ENCODE measurements at places on chromosomes 16 and 17.

- no peak for DNase-seq
Measured at GRCh38 chr17:3946711-3947235, 17.5 kb downstream of the ATP2A3 start.

DNA sequence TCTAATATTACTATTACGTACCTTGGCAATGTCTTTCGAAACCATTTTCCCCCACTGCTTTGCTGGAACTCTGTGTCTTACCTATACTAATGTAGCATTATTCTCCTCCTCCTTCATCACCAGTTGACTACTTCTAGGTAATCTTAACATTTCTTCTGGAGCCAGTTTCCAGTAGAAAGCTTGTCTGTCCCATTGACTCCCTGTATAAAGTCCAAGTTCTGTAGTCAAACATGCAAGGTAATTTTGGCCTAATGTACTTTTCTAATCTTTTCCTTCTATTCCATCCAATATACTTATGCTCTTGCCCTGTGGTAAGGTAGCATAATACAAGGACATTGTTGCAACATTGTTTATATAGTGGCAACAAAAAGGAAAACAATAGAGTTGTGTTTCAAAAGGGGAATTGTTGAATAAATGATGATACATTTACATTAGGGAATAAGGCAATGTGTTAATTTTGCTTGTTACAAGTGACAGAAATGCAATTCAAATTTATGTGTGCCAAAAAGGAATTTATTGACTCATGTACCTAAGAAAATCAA, 27.9 kb downstream of the OMG start:
- no peak for DNase-seq

DNA sequence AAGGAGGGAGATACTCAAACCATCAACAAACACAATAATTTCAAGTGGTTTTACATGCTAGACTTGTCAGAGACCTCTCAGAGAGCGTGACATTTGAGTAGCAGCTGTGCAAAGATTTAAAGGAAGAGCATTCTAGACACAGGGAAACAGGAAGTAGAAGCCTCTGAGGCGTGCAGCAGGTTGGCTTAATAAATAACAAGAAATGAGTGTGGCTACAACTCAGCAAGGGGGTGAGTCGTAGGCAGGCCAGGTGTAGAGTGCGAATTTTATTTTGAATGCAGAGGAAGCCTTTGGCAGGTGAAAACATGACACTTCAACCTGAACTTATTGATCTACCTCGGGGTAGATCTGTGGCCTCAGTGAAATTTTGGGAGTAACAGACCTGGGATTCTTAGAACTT, 73.2 kb upstream of the MRTFB start:
- peak; percentile 7 for DNase-seq

- no peak for DNase-seq
Measured at GRCh38 chr16:65967376-65967775, 399.1 kb upstream of the CDH5 start.

DNA sequence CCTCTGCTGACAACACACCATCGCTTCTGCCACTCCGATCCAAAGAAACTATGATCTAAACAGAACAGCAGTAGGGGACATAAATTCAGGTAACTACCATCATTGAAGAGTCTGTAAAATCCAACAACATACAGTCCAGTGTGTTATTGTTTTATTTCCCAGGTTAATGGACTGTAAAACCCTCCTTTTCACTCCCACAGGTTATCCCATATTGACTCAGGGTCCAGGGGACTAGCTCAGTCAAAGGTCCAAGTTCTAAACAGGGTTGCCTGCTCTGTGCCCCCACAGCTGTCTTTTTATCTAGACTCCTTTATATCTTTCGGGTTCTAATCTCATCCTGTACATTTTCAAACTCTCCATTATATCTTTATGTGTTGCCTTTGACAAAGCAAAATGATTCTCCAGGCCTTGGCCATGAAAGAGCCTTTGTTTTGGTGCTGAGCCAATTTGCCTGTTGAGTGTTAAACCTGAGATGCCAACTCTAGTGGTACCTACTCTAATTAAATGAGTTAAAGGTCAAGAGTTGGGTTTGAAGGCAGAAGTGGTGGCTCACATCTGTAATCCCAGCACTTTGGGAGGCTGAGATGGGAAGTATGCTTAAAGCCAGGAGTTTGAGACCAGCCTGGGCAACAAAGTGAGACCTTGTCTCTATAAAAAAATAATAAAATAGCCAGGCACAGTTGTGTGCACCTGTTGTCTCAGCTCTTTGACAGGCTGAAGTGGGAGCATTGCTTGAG, 80.5 kb downstream of the SNX11 start:
- DNase-seq: no peak

DNA sequence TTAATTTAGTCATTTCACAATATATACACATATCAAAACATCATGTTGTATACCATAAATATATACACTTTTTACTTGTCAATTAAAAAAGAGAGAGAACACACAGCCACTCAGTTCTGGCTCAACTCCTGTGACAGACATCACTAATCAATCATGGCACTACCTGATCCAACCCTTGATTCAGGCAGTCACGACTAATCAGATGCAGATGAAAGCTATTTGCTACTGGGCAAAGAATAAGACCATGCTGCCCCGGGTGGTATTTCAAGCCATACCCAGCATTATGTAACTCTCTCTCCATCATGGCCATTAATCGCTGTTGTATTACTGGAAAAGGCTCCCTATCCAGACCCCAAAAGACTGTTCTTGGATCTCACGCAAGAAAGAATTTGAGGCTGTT, 345.7 kb downstream of the HAPSTR1 start:
- DNase-seq: no peak

DNA sequence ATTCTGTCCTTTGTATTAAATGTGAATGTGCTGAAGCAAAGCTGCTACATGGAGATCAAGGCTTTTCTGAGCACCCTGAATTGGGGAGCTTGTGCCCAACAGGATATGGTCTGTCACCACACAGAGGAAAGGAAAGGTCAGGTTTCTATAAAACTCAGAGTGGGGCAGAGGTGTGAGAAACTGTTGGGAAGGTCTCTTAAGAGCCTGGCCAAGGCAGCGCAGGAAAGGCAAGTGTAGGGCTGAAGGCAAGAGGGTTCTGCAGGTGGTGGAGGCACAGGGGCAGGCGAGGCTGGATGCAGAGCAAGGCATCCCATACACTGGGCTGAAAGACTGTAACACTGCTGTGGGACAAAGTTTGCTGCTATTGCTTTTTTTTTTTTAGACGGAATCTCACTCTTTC, 8.1 kb downstream of the COX6A2 start:
- DNase-seq: no peak

GRCh38 chr17:19325542-19325941, 37.0 kb downstream of the B9D1 start:
- DNase-seq: no peak

DNA sequence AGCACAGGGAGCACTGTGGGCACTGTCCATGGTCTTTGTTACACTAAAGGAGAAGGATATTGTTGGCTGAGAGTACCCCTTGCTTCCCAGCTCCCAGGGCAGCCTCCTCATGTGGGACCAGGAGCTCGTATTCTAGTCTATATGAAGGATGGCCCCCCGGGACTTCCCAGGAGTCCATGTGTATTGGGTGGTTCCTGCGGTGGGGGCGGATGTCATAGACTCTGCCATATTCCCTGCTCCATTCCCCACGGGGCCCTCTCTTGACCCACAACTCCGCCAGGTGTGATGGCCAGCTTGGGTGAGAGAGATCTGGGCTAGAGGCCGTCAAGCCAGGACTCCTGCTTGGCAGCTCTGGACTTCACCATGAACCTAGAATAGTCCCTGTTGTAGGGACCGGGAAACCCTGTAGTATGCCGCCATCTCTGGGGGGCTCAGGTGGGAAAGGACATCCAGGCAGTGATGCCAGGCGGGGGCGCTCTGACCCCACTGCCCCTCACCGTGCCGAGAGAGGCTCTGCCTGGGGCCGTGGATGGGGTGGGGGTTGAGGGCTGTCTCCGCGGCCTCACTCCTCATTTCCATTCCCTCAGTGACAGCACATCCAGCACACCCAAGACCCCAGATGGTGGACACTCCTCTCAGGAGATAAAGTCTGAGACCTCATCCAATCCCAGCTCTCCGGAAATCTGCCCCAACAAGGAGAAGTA, 37.8 kb downstream of the OR1D5 start:
- no peak for DNase-seq

DNA sequence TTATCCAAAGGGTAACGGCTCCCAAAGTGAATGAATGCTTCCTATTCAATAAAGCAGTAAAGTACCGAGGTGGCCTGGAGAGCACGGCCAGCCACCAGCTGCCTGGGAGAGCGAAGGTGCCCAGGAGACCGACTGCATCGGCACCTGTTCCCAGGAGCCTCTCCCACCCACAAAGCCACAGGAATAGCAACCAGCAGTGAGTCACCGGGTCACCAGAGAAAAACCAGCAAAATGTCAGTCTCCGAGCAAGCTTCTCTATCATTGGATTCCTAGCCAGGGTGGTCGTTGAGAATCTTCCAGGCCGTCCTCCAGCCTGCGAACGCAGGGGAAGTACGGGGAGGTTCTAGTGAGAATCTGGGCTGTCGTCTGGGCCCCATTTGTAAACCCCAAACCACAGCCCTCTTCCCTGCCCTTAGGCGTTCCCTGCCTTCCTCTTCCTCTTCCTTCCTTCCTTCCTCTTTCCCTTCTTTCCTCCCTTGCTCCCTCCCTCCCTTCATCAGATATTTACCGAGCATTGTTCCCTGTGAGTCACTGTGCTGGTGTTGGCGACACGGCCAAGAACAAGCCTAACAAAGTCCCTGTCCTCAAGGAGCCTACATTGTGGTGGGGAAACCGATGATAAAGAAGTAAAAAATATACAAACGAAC, 114.6 kb downstream of the SLC39A11 start:
- DNase-seq: no peak

DNA sequence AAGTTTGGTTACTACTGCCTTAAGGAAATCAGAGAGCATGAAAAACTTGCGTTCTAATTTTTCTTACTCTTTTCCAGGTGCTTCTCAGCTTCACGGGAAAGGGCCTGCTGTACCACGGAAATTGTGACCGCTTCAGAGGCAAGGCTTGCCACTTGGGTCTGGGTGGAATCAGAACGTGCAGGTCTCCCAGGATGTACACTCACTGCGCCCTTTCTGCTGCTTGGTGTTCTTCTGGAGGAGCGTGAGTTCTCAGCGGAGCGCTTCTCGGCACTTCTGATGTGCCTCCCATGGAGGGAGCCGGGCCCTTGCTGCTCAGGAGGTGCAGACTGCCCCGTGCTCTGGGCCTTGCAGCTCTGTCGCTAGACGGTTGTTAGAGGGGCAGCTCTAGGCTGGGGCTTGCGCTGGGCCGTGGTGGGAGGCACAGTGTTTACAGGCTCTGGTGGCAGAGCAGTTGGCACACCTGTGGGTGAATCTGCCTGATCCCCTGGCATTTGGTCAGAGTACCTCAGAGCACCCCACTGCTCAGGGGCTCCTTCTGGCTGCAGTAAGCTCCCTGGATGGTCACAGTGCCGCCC, 32.8 kb downstream of the UBN1 start:
- no peak for DNase-seq

DNA sequence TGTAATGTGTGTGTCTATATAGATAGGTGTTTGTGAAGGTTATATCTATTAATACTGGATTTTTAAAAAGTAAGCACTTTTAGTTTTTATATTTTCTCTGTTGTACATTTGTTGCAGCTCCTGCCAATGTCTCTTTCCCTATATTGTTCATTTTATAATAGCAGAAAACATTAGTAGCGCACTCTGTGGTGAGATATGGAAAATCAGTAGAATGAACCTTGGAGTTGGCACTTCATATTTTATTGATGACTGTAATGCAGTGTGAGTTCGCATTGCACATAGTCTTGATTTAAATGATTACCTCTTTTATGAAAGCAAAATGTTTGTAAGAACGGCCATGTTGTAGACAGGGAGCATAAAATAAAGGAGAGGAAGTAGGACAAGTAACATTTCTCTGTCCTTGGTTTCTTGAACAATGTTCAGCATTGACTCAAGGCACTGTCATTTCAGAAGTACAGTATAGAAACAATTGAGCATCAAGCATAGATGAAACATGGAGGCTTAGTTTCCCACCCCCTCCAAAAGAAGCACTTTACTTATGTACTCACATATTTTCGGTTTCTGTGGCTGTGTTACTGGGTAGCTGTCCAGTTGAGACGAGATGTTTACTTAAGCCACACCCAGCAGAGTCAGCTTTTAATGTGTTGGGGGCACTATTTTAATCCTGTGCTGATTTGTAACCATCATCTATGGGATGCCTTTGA, 74.0 kb downstream of the TANC2 start:
- no peak for DNase-seq

- no peak for DNase-seq
Measured at GRCh38 chr17:77458202-77459017, 317.6 kb downstream of the SEC14L1 start.

- no peak for DNase-seq
Measured at GRCh38 chr16:66081775-66082366, 284.6 kb upstream of the CDH5 start.

DNA sequence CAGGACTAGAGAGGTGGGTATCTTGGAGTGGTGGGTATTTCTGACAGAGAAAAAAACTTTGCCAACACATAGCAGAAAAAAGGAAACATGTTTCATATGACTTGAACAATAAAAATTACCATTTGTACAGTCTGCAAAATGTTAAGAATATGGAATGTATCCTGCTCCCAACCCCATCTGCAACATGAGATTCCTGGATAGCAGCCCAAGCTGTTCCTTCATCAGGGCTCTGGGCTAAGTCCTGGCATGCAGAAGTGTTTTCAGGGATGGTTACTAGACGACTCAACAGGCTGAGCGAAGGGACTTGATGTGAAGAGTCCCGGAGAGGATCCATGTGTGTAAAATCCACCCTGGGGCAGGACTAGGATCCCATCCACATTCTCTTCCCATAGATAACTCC, 121.0 kb upstream of the IRX3 start:
- DNase-seq: no peak

DNA sequence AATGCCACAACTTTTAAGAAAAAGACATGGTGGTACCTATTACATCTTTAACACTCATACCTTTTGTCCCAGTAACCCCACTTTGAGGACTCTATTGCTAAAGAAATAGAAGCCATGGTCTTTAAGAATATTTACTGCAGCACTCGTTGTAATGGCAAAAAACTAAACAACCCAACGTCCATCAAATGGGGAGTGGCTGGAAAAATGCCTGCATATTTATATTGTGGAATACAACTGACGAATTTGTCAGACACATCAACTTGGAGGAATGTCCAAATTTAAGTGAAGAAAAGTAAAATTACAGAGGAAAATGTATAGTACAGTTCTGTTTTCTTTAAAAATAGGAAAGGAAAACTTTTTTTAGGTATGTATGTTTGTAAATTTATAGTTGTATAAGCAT, 47.8 kb downstream of the STX8 start:
- DNase-seq: no peak

- DNase-seq: no peak
Measured at GRCh38 chr17:13576661-13577526, 24.8 kb downstream of the HS3ST3A1 start.

DNA sequence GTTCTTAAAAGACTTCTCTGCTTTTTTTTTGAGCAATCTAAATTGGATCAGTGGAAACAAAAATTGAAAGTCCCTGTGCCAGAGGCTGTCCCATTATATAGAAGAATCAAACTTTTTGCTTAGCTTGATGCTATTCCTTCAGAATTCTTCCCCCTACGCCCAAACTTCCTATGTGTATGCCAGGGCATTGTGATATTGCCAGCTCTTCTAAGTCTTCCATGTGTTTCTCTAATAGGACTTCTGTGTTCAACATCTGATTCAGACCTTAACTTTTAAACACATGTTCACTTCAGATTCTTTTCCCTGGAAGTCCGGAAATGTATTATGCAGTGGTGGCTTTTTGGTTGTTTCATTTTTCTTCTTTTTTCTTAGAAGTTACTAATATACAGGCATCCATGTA, 18.7 kb downstream of the PTRH2 start:
- DNase-seq: no peak
